ENCODE measurements at places on chromosomes 5 and 9.

DNA sequence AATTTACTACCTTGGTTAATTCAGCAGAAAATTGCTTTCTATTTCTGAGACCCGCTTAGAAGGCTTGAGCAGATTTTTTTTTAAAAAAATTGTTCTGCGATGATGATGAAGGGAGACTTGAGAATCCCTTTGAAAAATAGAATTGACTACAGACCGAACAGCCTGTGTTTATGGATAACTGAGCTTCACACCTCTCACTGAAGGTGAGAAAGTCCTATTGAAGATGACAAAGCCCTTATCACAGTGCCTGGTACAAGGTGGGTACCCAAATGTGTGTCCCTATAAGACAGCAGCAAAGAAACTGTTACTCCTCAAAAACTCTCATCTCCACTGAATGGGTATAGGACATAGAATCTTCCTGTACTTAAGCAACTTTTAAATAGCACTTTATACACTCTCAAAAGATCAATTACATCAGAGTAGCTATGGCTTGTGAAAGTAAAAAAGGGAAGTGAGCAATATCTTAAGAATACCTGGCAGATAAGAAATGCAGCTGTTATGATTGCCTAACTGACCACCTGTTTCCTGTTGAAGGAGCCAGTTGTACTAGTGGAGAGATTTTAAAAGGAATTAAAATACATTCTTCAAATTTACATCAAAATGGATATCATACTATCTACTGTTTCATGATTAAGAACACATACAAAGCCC, 419.7 kb downstream of the CHSY3 start:
- DNase-seq = no peak

GRCh38 chr9:132214027-132214622, 52.3 kb downstream of the NTNG2 start:
- no peak for DNase-seq

DNA sequence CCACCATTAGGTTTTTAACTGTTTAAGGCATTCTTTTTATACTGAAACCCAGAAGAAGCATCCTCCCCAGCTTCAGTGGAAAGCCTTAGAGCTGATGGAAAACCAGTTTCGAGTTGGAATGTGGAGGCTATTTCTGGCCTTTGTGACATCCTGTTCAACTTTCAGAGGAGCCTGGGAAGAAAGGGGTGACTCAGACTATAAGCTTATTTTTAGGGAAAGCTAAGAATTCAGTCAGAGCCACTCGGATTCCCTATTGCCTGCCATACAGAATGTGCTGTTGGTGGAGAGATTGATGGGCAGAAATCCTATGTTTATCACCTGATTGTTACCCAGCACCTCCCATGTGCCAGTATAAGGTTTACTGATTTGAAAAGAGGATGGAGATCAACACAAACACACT, 19.8 kb downstream of the PALM2AKAP2 start:
- DNase-seq = no peak

DNA sequence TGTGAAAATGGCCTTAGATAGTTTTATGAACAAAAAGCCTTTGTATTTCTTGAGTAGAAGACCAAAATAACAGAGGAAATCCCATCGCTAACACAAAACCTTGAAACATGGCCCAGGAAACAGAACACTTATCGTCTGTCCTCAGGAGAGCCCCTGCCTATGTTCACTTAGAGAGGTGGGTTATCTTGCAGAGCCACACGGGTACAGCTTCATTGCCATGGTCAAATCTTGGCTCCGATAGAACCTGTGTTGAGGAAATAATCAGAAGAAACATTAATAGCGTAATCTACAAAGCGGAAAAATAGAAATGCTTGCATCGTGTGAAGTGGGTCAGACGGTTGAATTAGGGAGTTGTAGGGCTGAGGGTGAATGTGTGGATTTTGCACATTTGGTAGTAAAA, 216.1 kb downstream of the MAST4 start:
- no peak for DNase-seq

- no peak for DNase-seq
Observed at GRCh38 chr9:97415146-97415545, 3.2 kb downstream of the TDRD7 start.

GRCh38 chr9:81613002-81613812, 76.1 kb downstream of the TLE1 start:
- no peak for DNase-seq

- no peak for DNase-seq
Observed at GRCh38 chr9:98380065-98380681, 124.7 kb upstream of the TBC1D2 start.

GRCh38 chr5:124888622-124889485, 142.4 kb upstream of the ZNF608 start:
- DNase-seq = no peak

- no peak for DNase-seq
Observed at GRCh38 chr9:115590011-115590410, 472.1 kb upstream of the TNC start.

- DNase-seq = no peak
Observed at GRCh38 chr5:62643556-62644451, 65.2 kb downstream of the LRRC70 start.

GRCh38 chr9:80836013-80836412, 853.3 kb downstream of the TLE1 start:
- no peak for DNase-seq

- DNase-seq = no peak
Observed at GRCh38 chr9:1328341-1328740, 278.2 kb downstream of the DMRT2 start.

GRCh38 chr9:111726949-111727348, 65.5 kb downstream of the GNG10 start:
- DNase-seq = no peak

Data from activated naive CD4-positive, alpha-beta T cell (primary cell).